ENCODE measurements at places on chromosomes 7 and 10.

DNA sequence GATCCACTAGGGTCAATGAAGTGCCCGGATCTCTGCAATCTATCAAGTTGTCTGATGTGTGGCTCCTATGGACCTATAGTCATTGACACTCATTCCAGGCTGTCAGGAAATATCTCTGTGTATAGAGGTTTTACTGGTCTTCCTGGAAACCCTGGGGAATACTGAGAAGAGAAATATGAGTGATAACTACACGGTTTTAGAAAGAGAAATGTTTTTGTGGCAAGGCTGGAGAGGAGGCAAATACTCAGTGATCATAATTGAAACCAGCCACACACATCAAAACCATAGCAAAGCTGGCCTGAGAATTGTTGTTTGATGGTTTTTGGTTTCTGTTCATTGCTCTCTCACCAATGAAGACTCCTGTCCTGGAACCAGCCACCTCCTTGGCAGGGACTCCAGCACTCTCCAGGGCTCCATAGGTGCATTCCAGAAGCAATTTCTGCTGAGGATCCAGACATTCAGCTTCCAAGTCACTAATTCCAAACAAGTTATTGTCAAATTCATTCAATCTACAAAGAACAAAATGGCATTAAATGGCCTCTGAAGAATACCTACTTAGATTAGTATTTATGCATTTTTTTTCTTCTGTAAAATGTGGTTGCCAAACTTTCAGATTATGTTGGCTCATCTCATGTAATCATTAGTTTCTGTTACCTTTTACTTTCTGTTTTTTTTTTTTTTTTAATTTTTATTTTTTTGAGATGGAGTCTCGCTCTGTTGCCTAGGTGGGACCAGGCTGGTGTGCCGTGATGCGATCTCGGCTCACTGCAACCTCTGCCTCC, 108.6 kb upstream of the ABI1 start:
- no peak for DNase-seq

DNA sequence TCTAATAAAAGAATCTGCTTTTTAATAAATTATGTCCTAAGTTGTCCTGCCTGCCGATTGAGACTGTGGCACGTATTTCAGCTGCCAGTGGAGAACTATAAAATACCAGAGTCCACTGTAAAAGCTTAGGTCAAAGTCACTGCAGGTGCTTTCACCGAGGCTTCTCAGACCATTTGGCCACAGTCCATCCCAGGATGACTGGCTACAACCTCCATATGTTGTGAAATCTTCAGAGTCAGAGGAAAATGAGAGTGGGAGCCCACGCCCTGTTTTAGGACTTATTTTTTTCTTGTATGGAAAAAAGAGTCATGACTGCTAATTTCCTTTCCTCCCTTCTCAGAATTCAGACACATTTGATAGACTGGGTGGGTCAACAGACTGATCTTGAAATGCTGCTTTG, 182.9 kb downstream of the ANK3 start:
- DNase-seq: no peak

DNA sequence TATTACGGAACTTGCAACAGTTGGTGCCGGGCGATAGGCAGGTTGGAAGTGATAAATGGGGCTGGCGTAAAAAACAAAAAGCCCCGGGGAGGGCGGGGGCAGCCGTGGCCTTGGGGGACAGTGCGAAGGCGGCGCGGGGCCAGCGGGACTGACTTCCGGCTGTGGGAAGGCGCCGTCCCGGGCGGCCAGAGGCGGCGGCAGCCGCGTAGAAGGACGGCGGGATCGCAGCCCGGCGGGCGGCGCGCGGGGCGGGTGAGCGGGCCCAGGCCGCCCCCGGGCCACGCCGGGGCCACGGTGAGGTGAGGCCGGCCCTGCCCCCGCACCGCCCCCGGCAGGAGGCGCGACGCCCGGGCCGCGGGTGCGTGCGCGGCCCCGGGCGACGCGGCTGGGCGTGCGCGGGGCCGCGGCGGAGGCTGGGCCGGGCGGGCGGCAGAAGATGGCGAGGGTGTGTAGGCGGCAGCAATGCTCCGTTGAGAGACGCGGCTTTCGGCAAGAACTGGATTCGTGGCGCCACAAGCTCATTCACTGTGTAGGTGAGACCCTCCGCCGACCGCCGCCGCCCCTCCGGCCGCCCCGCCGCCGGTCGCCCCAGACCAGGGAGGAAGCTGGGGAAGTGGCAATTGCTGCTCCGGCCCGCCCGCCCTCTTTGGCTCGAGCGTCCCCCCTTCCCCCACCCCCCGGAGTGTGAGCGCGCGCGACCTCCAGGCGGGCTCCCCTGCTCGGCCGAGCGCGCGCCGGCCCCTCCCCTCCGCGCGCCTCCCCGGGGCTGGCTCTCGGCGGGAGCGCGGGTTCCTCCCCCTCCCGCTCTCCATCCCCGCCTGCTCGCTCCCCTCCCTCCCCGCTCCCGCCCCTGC, at the start of gene LCOR:
Gene LCOR (plus strand): TSS at position 432 of the 854 bp plus-strand sequence. CDS start 116,760 bp downstream, outside the sequence.
- DNase-seq: peak; percentile 60

DNA sequence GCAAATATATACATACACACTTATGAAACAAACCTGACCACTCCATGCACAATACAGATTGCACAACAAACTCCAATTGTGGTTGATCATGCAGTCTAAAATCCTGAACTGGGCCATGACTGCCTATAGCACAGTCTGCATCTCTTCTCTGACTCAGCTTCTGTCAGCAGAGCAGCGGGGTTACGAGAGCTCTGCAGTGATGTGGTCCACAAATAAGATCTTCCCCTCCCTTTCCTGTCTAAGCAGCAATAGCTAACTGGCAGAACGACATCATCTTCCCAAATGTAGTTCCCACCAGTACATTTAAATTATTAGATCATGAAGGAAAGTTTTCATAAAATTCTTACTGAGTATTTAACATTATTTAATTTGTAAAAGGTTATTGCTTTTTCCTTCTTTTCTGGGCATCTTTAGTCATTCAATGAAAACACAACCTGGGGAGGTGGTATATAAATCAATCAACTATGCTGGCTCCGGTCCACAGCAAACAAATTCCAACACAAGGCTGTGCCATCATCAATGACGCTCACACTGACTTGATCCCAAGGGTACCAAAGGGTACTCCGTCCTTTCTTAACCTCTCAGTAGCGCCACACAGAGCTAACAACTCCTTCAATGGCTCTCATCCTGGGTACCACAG, 17.1 kb downstream of the ARHGAP21 start:
- DNase-seq: no peak

GRCh38 chr10:36506697-36507496, 618.5 kb upstream of the ANKRD30A start:
- no peak for DNase-seq

GRCh38 chr10:77902159-77902558, 24.4 kb downstream of the DLG5 start:
- DNase-seq: no peak

- DNase-seq: no peak
Observed at GRCh38 chr10:122287570-122287969, 16.5 kb downstream of the BTBD16 start.

GRCh38 chr7:140670343-140670935, 2.3 kb upstream of the ADCK2 start:
- no peak for DNase-seq

- DNase-seq: no peak
Observed at GRCh38 chr10:88073682-88074081, 210.3 kb downstream of the PTEN start.

DNA sequence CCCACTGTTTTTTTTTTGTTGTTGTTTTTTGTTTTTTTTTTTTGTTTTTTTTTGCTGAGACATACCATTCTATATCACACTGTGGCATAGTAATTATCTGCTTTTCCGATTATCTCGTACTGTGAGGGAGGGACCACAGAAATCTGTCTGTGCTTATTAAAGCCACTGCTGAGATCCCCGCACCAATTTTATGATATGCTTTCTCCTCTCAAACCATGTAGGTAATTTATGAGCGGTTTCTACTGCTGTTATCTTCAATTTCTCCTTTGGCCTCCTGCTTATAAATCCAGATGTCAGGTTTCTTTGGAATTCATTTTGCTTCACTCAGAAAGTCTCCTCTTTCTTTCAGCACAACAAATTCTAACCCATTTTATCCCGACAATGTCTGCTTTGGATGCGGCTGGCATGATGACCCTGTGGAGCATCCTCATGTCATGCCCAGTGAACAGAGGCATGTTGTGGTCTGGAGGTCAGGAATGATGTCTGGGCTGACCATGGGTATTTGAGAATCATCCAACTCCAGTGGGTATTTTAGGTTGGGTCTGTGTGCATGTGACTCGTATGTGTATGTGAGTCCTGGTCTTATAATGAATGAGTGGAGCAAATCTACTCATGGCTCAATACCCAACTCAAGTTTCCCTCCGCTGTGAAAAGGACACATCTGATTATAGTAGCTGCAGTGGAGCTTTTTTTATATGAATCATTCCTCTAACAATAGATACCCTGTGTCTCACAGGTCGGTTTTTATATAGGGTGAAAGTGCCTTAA, 213.4 kb downstream of the GALNT17 start:
- no peak for DNase-seq

DNA sequence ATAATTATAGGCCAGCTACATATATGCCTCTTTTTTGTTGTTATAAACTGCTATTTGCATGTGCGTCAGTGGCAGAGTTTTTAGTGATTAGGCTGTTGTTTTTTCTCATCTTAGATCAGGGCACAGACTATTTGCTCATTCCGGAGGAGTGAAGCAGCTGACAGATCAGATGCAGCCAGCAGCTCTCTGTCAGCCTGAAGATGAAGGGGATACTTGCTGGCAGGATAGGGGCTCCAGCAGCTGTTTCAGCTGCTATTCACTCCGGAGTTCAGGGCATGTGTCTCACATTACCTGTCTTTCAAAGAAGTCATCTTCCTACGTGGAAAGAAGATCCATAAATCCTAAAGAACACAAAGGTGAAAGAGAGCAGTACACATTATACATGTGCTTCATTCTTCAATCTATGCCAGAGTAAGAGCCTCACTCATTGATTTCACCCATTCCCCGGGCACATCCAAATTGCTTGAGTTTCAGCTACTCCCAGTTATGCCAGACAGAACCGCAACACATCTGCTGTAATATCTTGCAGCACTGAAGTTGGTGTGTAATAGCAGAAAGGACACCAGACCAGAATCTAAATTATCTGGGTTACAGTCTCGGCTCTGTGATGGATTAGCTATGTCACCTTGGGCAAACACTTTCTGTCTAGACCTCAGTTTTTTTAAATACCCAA, 182.8 kb upstream of the CHRM2 start:
- no peak for DNase-seq

GRCh38 chr7:31104361-31105255, 52.5 kb downstream of the ADCYAP1R1 start:
- DNase-seq: no peak

DNA sequence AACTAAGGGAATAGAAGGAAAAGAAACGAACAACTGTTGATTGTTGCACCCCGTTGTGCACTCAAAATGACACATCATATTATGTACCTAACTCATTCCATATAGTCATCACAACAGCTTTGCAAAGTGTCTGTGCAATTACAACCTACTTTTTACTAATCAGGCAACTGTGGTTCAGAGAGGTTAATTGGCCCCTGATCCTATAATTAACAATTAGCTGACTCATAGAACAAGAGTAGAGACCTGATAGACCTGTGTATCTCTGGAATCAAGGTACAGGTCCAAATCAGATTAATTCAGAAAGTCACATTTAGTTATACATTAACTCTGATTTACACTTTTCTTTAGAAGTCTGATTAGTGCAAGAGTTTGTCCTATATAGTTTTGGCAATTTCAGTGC, 122.5 kb upstream of the CDK13 start:
- no peak for DNase-seq

GRCh38 chr10:29600067-29600466, 34.7 kb downstream of the SVIL start:
- DNase-seq: no peak

GRCh38 chr7:46493196-46493595, 572.1 kb upstream of the IGFBP3 start:
- no peak for DNase-seq

- no peak for DNase-seq
Observed at GRCh38 chr10:78572565-78572964, 496.2 kb upstream of the ZMIZ1 start.

GRCh38 chr10:89944138-89944537, 242.7 kb downstream of the KIF20B start:
- DNase-seq: no peak

GRCh38 chr10:47195274-47195885, 104.6 kb upstream of the GDF10 start:
- DNase-seq: no peak

- DNase-seq: no peak
Observed at GRCh38 chr7:158324397-158325360, 262.9 kb downstream of the PTPRN2 start.

GRCh38 chr7:13159003-13159402, 471.6 kb downstream of the ARL4A start:
- DNase-seq: no peak

DNA sequence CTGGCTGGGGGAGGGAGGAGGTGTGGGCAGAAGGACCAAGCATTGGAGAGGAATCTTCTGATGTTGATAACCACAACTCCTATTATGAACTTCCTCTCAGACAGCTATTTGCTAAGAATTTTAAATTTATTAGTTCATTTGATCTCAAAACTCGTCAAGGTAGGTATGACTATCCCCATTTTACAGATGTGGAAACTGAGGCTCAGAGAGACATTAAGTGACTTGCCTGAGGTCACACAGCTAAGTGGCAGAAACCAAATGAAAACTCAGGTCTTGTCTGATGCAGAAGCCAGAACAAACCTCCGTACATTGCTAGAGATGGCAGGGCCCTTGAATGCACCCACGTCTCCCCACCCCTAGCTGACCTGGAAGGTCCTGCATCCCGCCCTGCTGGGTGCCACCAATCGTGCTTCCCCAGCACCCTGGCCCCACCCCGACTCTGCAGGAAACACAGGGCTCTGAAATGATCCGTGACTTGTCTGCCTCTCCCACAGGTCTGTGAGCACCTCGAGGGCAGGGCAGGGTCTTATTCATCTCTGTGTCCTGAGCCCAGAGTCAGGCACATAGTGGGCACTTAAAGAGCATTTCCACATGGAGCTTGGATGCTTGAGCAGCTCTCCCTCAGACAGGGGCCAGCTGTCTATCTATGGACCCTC, 5.6 kb upstream of the PALD1 start:
- DNase-seq: no peak

GRCh38 chr7:117468174-117468573, 11.7 kb upstream of the CFTR start:
- DNase-seq: no peak

DNA sequence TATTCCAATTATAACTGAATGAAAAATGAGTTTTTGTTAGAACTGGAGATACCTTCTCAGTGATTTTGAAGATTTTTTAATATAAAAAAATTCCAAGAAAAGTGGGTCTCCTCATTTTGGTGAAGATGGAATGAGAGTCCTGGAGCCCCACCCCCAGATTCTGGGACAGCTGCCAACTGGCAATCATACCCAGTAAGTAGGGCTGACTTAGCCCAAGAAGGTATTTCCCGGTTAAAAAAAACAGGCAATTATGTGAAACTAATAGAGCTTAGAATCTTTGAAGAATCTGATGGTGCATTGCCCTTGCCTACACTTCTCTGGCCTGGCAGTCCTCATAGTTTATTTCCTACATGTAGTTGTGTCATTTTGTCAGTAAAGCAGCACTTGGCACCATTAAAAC, 52.8 kb upstream of the VWDE start:
- no peak for DNase-seq

DNA sequence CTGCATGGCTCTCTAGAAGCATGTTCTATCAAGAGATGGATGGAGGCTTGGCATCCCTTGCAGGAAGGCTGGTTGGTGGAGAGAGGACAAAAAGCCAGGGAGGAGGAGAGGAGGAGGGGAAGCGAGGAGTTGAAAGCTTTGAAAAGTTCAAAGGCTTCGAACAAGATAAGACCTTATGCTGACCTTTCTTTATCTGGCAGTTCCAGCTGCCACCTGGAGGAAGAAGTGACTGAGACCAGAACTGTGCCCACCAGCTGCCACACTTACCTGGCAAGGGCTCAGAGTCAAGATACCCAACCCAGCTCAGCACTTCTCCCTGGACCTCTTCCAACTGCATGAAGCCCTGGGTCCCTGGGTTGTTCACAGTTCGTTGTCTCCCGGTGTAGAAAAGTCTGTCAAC, 14.8 kb downstream of the CCL24 start:
- no peak for DNase-seq

Data from activated naive CD8-positive, alpha-beta T cell treated with anti-CD3 and anti-CD28 coated beads, Interleukin-2, amount 50 U/mL, for 16 hours (primary cell).